Neural progenitor cell (in vitro differentiated cells): ENCODE measurements at places on chromosomes 3 and 15. TPM values are rescaled to one million over a fixed set of nuclear protein-coding genes. Genes with fewer than 3 reads are reported as not detected.

DNA sequence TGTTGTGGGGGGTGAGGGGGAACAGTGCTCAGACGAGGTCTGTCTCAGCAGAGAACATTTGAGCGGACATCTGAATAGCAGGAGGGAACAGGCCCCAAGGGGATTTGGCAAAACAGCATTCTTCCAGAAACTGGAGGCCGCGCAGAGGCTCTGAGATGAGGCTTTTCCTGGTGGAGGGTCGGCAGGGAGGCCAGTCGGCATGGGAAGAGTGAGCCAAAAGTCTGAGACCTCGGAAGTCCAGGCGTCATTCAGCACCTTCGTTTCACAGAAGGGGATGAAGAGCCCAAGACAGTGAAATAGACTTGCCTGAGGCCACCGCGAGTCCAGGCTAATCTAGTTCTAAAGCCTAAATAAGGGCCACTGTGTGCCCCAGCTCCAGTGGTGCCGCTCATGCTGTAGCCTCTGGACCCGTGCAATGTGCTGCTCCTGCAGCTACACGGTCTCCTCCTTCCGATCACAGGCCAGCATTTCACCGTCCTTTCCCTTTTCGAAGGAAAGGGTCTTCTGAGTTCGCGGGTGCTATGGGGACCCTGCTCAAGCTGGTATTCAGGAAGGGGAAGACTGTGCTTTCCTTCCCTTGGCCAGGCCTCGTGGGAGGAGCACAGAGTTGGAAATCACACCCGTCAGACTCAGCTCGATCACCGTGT lies 24.4 kb downstream of the LSM3 start:
- no peak for DNase-seq

DNA sequence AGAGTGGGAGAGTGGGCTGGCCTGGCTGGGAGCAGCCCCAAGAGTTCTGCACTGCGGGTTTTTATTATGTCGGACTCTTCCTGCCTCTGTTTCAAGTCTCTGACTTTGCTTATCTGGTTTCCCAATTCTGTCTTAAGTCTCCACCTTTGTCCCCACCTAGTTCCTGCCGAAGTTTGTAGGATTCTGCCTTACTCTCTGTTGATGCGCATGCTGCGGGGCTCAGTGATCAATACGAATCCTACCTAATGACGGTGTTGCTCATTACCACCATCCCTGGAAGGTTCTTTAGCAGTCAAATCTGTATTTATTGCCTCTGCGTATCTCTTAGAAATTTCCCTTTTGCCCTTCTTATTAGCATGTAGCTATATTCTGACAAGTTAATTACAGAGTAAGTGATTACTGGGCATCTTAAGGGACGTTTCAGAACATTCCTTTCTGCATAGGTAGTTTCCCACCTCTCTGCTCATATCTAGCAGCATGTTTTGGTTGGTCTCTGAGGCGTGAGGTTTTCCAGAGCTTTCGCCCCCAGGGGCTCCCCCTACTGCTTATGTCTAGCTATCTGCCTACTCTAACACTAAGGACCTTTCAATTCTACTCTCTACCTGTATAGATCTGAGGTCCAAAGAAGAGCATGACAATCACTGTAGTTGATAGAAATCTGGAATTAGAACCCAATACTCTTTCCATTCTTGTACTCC lies 236.0 kb upstream of the EIF1B start:
- DNase-seq: no peak

CCR8 gene
- not detected in 2 replicates for total RNA-seq

CPLX3 gene
- total RNA-seq: not detected in 2 replicates

ROPN1 gene
- total RNA-seq: not detected in 2 replicates

DNA sequence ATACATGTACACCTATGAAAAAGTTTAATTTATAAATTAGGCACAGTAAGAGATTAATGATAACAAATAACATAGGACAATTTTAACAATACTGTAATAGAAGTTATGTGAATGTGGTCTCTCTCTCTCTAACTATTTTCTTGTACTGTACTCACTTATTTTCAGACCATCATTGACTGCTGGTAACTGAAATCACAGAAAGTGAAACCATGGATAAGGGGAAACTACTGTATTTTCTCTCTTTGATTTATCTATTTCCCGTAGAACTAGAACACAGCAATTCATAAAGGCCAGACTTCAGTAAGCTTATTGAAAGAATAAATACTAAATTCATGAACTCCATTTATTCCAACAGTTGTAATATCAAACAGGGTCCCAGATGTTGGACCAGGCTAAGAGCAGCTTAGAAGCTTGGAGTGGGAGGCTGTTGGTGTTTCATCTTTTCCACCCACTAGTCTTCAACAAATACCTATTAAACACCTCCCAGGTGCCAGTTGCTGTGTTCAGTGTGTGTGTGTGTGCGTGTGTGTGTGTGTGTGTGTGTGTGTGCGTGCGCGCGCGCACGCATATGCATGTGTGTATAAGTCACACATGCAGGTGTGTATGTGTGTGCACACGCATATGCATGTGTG lies 235.4 kb downstream of the FOXP1 start:
- DNase-seq: no peak

SCN11A gene
- total RNA-seq: 0.69 and 0.81 TPM in 2 replicates

DNA sequence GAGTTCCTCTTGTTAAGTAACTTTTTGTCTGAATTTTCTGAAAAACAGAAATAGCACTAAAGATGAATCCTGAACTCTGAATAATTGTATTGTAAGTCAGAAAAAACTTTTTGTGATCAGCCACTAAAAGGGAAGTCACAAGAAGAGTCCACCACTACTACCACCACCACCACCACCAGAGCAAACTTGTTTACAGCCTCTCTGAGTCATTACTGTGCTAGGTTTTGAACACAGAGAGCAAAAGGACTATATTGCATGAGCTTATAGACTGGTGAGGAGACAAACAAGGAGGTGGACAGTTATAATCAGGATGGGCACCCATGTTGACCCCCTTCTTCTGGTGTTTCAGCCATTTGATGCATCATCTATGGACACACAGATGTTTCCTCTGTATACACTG lies 141.7 kb downstream of the IL5RA start:
- no peak for DNase-seq

SLC22A14 gene
- total RNA-seq: not detected in 2 replicates

- no peak for DNase-seq
These were observed 434.9 kb upstream of the TPM1 start for GRCh38 chr15:62607643-62608042.

- DNase-seq: no peak
These were observed 13.6 kb upstream of the LACTB start for GRCh38 chr15:63107895-63108546.

- no peak for DNase-seq
These were observed 346.1 kb downstream of the EPHB1 start for GRCh38 chr3:135141160-135141559.

GRCh38 chr3:29064085-29064484 lies 216.8 kb upstream of the RBMS3 start:
- DNase-seq: peak; percentile 43

ADAMTS9 gene
- total RNA-seq: 32.1 and 47.7 TPM in 2 replicates

MESP2 gene
- 0.19 TPM in 1 of 2 replicates, not detected in the other for total RNA-seq

ITPR1 gene
- total RNA-seq: 3.3 and 5.0 TPM in 2 replicates

GRCh38 chr3:155037508-155038202 lies 42.5 kb upstream of the MME start:
- no peak for DNase-seq

GRCh38 chr3:173531602-173532001 lies 134.1 kb downstream of the NLGN1 start:
- no peak for DNase-seq

DNA sequence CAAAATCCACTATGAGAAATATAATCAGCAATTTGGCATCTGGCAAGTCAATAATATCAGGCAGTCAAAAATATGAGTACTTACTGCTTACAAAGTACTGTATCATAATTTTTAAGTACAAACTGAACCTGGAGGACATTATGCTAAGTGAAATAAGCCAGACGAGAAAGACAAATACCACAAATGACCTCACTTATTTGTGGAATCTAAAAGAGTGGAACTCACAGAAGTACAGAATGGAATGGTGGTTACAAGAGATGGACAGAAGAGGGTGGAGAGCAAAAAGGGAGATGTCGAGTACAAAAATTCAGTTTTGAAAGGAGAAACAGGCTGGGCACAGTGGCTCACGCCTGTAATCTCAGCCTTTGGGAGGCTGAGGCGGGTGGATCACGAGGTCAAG lies 12.4 kb downstream of the PCYT1A start:
- DNase-seq: no peak

GRCh38 chr3:150453353-150453752 lies 45.3 kb downstream of the TSC22D2 start:
- no peak for DNase-seq

GRCh38 chr3:189790658-189791057 lies 159.5 kb downstream of the TP63 start:
- no peak for DNase-seq

AMIGO3 gene
- total RNA-seq: 2.6 TPM in 1 of 2 replicates, not detected in the other
